ENCODE measurements at places on chromosomes 5 and 9. TPM values are rescaled to one million over a fixed set of nuclear protein-coding genes. Genes with fewer than 3 reads are reported as not detected.

ATOX1 gene
- 204 TPM for total RNA-seq

SPATA31A3 gene
- not detected for total RNA-seq

PAPPA gene
- 32.6 TPM for total RNA-seq

TMEM171 gene
- 6.6 TPM for total RNA-seq

NUTM2G gene
- total RNA-seq = not detected

NKD2 gene
- total RNA-seq = 18.4 TPM

SIMC1 gene
- total RNA-seq = 14.7 TPM

MSMP gene
- total RNA-seq = not detected

CDH6 gene
- 0.09 TPM for total RNA-seq

NR3C1 gene
- 27.9 TPM for total RNA-seq

SPINK1 gene
- 0.63 TPM for total RNA-seq
